LNCaP clone FGC (cell line): ENCODE measurements at places on chromosomes 6 and 20.

DNA sequence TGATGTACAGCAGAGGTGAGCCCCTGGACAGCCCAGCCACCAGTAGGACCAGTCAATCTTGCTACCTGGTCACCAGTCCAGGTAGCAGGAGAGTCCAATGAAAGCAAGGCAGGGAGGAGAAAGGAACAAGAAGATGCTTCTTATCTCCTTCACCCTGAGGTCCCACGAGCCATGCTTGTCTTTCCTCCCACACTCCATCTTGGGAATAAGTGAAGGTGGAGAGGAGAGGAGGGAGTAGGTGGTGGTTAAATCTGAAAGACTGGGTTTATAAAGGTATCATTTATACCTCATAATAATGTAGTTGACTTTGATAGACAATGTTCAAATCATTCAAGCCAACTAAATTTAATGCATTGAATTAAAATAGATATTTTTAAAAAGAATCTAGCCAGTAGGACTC, 35.9 kb downstream of the LAMP5 start:
- DNase-seq, result no peak

GRCh38 chr20:3121955-3122610, 37.6 kb upstream of the AVP start:
- DNase-seq, result no peak

- no peak for DNase-seq
These were observed 210.2 kb upstream of the THEMIS start for GRCh38 chr6:128111096-128111495.

GRCh38 chr20:37920679-37921322, 17.9 kb downstream of the VSTM2L start:
- no peak for DNase-seq

DNA sequence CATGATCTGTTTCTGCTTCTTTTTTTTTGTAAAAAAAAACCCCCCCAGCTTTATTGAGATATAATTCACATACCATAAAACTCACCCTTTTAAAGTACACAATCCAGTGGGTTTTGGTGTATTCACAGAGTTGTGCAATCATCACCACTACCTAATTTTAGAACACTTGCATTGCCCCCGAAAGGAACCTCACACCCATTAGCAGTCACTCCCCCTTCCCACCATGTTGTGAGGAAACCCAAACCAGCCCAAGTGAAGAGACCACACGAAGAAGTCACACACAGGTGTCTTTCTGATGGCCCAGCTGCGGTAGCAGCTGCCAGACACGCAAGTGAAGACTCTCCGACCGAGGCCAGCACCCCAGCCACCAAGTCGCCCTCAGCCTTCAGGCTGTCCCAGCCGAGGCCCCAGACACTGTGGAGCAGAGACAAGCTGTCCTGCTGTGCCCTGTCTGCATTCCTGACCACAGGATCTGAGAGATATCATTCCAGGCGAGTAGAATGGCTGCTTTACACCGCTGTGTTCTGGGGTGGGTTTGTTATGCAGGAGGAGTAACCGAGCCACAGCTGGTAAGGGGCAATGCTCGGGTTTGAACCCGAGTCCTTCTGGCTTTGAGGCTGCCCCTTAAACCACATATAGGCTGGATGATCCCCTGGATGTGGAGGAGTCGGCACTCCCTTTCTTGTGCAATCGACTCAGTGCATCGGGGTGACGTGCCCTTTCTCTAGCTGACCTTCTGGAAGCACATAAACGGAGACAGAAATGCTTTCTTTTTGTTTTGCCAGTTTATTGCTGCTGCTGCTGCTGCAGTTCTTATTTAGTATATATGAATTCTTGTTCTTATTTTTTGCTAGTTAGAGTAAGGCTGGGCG, 59.1 kb upstream of the PTPN1 start:
- DNase-seq, result no peak

DNA sequence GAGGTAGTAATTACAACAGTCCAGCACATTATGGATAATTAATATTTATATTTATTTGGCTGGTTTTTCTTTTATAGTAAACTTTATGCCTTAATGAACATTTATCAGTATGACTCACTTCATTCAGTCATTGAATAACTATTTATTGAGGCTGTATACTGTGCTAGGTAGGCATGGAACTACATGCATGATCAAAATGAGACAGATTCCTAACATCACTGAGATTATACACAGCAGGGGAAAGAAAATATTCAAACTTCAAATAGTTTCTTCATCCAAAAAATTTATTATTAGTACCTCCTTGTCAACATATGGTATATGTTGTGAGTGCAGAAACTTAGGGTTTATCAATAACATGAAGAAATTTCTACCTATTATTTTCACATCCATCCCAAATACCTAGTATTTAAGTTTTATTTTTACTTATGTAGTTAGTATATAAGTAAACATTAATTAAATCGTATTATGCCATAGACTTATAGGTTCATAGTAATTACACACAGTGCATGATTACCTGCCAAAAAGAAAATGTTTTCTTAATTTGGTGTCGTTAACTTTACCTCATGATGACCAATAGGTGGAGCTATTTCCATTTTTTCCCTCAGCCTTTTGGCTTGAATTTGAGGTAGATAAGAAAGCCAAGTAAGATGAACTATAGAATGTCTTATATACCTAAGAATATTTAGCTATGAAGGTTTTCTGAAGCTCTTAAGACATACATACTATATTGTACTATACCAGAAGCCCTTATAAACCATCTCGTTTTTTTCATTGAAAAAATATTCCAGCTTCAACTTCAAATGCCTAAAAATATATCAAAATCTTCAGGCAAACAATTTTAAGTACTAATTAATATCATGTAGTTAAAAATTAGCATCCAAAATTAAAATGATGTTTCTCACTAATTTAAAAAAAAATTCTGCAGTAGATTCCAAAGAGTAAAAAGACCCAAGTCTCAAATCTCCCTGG, 12.5 kb upstream of the TMEM30A start:
- DNase-seq, result peak; percentile 65

DNA sequence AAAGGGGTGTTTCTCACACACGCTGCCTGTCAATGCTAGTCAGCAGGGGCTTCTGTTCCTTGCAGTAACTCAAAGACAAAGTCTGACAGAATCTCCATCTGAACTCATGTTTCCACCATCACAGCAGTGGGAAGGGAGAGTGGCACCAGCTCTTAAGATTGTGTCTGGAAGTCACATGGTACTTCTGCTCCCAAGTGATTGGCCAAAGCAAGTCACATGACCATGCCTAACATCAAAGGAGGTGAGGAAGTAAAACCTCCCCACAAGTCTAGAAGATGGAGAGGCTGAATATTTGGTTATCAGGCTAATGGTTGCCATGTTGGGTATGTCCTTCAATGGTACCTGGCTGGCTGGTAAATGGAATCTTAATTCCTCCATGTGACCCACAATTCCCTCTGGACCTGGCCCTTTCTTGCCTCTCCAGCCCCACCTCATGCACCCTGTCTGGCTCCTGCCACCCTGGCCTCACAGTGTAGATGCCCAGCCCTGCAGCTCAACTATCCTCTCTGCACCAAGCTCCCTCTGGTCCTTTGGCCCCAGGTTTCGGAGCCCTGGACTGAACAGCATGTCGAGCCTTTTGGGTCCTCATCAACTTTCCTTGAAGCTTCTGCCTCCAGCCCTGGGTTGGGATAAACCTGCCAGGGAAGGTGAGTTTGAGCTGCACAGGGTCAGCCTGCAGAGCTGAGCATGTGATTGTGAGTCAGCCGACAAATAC, 51.0 kb upstream of the PMEPA1 start:
- no peak for DNase-seq

GRCh38 chr6:38975621-38976049, 72.9 kb upstream of the GLP1R start:
- peak; percentile 58 for DNase-seq

DNA sequence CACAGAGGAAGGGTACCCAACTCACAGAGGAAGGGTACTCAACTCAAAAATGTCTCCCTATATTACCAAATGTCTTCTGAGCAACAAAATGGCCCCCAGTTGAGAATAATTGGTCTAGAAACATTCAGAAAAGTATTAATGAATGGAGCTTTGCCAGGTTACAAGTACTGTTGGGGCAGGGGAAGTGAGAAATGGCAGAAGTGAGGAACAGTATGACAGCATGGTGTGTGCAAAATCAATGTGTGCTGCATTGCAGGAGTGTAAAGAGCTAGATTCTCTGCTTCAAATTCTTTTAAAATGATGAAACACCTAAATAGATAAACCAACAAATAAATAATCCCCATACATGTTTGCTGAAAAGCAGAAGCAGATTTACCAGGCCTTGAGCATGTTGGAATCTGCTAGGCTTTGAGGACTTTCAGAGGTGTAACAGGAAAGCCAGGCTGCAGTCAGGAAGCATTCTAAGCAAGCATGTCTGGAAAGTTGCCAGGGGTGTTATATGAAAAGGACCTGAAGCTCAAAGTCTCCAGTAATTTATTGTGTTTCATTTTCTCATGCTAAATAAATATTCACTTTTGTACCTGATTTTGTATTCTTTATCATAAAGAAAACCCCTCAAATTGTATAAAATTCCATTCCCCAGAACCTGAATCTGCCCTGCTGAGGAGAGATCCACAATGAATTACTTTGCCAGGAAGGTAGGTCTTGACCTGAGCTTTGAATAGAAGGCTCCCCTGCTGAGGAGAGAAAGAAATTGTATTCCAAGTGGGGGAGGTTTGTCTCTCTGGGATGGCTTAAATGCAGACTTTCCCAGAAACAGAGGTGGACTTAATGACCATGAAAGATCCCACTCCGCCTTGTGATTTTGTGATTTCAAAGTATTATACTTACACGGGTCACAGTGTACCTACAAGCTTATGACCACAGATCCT, 265.0 kb upstream of the MARCKS start:
- DNase-seq, result peak; percentile 32

- DNase-seq, result no peak
These were observed 73.2 kb downstream of the ATRN start for GRCh38 chr20:3543901-3544507.

GRCh38 chr6:45822246-45822812, 193.3 kb downstream of the CLIC5 start:
- DNase-seq, result no peak

DNA sequence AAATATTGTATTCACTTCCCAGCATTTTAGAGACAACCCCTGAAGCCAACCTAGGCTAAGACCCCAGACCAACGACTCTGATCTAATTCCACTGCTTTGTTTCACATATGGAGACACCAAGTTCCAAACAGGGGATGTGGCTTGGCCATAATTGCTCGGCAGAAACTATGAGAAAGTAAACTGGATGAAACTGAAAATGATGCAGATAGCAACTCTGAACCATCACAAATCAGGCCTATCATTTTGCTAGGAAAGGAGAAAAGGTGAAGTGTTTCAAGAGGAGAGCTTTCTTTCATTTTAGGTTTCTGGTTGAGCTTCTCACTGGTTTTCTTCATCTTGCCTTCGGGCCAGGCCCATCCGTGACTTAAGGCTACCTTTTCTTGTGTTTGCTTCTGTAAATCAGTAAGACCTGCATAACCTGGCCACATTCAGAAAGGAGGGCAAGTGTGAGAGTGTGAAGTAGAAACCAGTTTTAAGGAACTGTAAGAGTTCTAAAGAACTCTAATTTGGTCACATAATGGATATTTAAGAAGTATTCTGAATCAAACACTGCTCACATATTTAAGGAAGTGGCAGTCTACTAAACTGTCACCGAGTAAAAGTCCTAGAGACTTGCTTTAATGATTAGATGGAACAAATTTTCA, 105.8 kb downstream of the BACH2 start:
- DNase-seq, result no peak

DNA sequence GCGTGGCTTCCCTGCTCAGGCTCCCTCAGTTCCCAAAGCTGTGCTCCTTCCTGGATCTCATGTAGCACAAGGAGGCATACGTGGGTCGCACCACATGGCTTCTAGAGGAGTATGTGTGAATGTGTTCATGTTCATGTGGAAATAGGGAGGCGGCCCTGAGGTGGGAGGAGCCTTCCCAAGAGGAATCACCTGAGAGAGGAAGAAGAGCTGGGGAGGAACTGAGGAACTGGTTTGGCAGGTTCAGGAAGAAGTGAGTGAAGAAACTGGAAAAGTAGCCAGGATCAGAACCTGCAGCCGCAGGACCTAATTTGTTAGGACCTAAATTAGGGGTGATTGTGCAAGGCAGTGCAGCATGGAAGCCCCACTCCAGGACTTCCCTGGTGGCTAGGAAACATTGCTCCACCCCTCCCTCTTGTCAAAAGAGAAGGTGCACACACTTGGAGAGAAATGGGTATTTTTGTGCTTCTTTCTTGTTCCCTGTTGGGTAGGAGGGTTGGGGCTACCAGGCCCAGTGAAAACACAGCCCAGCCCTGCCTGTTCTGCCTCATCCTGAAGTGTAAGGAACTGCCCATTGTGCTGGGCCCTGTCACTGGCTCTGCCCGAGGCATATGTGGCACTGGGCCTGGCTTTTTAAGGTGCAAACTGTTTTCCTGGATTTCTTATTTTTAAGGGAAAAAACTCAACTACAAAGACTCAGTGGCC, 20.7 kb downstream of the SYNJ2 start:
- DNase-seq, result peak; percentile 70

- no peak for DNase-seq
These were observed 160.1 kb downstream of the SIM1 start for GRCh38 chr6:100304575-100304974.

- DNase-seq, result no peak
These were observed 45.1 kb upstream of the NEDD9 start for GRCh38 chr6:11277275-11278206.

DNA sequence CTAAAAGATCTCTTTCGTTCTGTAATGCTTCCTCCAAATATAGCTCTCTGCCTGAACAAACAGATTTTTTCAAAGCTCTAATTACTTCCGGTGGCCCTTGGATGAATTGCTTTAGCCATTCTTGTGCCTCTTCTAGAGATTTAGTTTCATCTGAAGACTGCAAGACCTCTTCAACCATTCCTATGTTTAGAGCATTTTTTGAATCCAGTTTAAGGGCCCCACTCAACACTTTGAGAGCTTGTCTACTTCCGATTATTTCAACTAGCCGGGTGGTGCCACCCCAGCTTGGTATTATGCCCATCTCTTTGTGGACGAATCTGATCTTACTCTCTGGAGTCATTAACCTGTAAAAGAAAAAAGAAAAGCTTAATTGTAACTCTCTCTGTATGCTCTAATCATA, 23.3 kb downstream of the RNF146 start:
- DNase-seq, result no peak

DNA sequence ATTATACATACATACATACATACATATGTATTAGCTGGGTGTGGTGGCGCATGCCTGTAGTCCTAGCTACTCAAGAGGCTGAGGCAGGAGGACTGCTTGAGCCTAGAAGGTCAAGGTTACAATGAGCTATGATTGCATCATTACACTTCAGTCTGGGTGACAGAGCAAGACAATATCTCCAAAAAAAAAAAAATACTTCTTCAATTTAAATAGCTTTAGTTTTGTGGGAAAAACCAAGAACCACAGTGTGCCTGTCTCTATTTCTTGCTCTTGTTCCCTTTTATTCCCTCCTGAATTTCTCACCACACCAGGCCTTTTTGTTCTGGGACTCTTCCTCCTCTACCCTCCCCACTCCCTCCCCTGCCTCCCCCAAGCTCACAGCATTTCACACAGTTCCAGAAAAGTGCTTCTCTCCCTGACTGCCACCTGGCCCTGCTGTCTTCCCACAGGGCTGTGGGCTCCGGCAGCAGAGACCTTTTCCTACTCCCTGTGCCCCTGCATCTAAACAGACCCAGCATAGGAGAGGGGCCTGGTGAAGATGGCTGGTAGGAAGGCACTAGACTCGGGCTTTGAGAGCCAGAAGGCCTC, 1.3 kb downstream of the C20orf203 start:
- DNase-seq, result no peak

GRCh38 chr6:42555477-42556457, 8.1 kb upstream of the UBR2 start:
- no peak for DNase-seq
